ENCODE measurements at places on chromosomes 6 and 20.

DNA sequence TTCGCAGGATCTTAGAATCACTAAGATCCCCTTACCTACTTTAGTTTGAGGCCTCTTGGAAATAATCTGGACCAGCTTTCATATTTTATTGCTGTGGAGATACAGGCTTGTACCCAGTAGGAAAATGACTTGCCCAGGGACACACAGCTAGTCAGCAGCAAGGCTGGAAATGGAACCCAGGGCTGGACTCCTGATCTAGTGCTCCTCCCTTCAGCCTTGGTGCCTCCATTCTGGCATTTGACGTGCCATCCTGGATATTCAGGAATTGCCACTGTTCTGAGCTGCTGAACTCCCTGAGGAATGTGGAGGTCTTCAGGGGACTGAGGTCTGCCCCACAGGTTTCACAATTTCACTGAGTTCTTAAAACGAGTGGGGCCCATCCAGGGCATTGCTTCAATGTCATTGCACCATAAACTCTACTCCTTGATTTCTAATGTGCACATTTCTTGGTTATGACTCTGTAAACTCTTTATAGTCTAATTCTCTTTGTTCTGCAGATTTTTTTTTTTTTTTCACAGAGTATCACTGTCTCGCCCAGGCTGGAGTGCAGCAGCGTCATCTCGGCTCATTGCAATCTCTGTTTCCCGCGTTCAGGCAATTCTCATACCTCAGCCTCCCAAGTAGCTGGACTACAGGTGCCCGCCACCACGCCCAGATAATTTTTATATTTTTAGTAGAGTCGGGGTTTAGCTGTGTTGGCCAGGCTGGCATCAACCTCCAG, 26.7 kb upstream of the CDKN1A start:
- DNase-seq = no peak

DNA sequence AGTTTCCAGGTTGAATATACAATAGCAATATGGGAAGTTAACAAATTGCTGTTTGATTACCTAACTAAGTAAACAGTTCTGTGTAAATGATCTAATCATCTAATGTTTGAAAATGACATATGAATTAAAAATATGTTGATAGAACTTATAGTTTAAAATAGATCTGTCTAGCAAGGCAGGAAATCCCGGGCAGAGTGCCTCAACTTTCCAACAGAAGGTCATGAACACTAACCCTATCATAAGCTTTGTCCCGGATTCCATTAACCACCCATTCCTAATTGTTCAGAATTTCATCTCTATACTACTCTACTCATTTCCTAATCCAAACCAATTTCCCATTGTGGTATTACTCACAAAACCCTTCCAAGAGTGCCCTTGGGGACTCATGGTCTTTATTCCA, 10.2 kb downstream of the TAAR1 start:
- DNase-seq = no peak

GRCh38 chr6:149194820-149195558, 122.5 kb upstream of the TAB2 start:
- DNase-seq = no peak

DNA sequence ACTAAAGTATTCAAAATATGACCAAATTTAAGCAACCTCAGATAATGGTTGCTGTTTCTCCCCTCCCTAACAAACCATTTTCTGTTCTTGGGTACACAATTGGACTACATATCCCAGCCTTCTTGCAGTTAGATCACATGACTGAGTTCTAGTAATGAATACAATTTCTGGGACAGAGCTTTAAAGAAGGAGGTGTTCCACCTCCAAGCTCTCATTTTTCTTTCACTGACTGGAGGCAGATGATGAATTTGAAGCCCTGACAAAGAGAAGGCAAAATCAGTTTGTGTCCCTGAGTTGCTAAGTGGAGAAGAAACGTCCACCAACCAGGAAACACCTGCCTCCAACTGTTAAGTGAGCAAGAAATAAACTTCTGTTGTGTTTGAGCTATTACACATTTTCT, 117.2 kb downstream of the LCA5 start:
- DNase-seq = no peak

DNA sequence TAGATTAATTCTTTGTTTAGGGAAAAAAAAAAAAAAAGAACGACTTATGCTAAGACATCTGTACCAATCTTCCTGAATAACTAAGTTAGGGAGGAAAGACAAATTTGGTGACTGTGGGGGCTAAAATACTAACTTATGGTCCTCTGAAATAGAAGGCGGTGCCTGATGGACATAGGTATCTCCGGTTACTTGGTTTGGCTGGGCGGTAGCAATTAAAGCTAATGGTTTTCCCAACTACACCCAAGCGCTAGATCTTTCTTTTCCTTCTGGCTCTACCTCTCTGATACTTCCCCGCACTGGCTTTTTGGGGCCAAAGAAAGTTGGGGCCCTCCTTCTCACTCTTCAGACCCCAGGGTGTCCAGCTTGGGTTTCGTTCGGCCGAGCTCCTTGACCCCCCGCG, 1.0 kb upstream of the RBM24 start:
- DNase-seq = no peak
